Pericardium fibroblast (primary cell): ENCODE measurements at places on chromosomes 13 and 19. TPM values are rescaled to one million over a fixed set of nuclear protein-coding genes. Genes with fewer than 3 reads are reported as not detected.

Gene CPT1C
- total RNA-seq: 11.0 and 14.8 TPM in 2 replicates

Gene KCNN4
- not detected in 2 replicates for total RNA-seq

Gene PLK5
- total RNA-seq: not detected in 2 replicates

Gene CKAP2
- total RNA-seq: 3.1 and 5.3 TPM in 2 replicates
